ENCODE measurements at places on chromosomes 1 and 21.
A peak's percentile ranks its signal among the peaks of the same experiment; 100 is the strongest.

- DNase-seq, result no peak
Measured at GRCh38 chr1:115289940-115290339, 48.1 kb downstream of the NGF start.

GRCh38 chr1:209051570-209051969 is 531.9 kb upstream of the CAMK1G start:
- DNase-seq, result no peak

GRCh38 chr21:15324542-15324941 is 259.7 kb upstream of the NRIP1 start:
- no peak for DNase-seq

- no peak for DNase-seq
Measured at GRCh38 chr1:162215902-162216301, 146.4 kb downstream of the NOS1AP start.

GRCh38 chr1:213418268-213419071 is 367.4 kb downstream of the RPS6KC1 start:
- DNase-seq, result peak; percentile 36

GRCh38 chr21:23402929-23403520 is 2204.3 kb downstream of the MRPL39 start:
- DNase-seq, result no peak

GRCh38 chr1:121414905-121415304 is 230.1 kb downstream of the SRGAP2C start:
- peak; percentile 59 for DNase-seq

- DNase-seq, result peak; percentile 84
Measured at GRCh38 chr1:109619576-109620400, at the start of the genes AMPD2 and GNAT2. TSS of gene AMPD2 (plus strand) at chr1:109619837. CDS start at chr1:109621176, 1,339 bp downstream. TSS of gene GNAT2 (minus strand) at chr1:109619616. CDS start at chr1:109612870, 6,746 bp downstream.

GRCh38 chr1:32933742-32934322 is 30.8 kb downstream of the RNF19B start:
- DNase-seq, result no peak

DNA sequence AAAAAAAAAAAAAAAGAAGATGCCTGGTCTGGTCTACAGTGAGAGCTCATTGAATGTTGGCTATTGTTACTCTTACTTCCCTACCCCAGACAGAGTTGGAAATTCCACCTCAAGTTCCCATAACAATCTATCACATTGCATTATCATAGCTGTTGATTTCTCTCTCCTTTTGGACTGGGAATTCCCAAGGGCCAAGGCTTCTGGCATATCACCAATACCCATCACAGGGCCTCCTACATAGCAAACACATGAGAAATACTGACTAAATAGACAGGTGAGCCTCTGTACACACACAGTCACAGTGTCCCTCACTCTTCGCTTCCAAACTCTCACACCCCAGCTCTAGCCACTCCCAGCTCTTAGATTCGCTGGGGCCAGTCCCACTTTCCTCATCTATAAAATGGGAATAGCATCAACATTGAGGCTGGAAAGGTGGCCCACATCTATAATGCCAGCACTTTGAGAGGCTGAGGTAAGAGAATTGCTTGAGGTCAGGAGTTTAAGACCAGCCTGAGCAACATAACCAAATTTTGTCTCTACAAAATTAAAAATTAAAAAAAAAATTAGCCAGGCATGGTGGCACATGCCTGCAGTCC is 6.4 kb downstream of the PTAFR start:
- DNase-seq, result no peak

- DNase-seq, result no peak
Measured at GRCh38 chr1:34781844-34782391, 904 bp downstream of the GJB3 start.

DNA sequence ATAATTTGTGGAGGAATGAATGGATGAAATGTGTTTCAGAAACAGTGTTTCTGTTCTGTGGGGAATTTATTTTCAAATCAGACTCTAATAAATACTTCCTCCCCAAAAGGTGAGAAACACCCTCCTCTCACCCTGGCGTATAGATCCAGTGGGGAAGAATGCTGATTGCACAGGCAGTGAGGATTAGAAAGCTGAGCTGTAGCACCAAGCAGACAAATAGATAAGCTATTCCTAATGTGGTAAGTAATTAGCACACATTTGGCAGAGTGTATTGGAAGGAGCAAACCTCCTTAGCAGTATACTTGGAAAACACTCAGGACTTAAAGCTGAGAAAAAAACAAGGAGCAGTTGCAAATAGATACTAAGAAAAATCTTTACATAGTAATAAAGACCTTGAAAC is 50.8 kb downstream of the NUF2 start:
- no peak for DNase-seq

DNA sequence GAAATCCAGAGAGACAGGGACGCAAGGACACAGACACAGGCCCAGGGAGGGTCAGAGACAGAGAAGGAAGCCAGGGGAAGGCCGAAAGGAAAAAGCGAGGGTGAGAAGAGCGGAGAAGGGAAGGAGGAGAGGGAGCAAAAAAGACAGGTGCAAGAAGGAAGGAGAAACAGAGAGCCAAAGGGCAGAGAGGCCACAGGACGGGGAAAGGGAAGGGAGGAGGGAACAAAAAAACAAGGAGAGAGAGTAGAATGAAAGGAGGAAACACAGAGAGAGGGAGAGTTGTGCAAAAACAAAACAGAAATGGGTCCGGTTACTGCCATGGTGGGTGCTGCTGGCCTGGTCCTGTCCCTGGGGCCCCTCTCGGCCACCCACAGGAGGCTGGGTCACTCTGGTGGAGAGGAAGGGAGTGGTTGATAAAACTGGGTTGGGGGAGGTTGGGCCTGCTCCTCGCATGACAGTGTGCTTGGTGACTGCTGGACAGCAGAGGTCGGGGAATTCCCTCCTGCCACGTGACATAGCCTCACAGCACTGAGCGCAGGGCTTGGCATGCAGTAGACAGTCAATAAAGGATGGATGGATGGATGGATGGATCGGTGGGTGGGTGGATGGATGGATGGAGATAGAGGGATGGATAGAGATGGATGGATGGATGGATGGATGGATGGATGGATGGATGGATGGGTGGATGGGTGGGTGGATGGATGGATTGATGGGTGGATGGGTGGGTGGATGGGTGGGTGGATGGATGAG is 64.8 kb downstream of the RAP1GAP start:
- no peak for DNase-seq

DNA sequence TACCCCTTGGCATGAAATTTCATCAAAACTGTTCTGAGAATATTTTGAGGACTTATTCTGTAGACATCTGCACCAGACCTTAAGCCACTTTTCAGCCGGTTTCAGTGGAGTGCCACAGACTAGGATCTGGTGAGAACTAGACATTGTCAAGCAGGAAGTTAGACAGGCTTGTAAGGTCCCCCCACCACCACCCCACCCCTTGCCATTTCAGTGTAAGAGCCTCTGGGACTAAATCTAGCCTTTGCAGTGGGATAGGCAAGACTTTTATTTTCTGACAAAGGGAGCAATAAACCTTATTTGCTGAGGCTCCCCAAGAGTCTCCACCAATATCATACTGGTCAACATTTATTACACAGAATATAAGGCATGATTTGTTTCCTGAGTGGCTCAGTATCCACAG is 77.9 kb upstream of the EXO1 start:
- DNase-seq, result no peak

DNA sequence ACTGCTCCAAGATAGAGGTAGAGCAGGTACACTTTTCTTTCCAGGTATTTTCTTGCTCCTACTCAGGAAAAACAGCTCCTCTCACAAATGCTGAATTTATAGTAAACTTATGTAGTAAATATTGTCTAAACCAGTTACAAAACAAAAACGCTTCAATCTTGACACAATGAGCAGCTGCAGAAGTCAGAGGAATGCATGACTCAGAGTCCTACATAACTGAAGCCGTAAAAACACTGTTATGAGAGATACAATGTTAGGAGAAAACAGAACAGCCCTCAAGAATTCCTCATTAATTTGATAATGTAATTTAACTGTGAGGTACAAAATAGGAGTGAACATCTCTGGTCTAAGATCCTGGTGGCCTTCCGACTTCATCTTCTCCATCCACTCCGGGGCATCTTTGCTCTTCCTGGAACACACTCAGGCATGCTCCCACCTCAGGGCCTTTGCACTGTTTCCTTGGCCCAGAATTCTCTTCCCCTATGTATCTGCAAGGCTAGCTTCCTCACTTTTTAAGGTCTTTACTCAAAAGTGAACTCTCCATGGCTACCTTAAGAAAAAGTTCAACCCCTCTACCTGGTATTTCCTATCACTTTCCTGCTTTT is 138.5 kb downstream of the SLC45A1 start:
- DNase-seq, result no peak

GRCh38 chr1:109490029-109490933 is 3.6 kb upstream of the CYB561D1 start:
- DNase-seq, result peak; percentile 68

- no peak for DNase-seq
Measured at GRCh38 chr1:81967951-81968350, 167.2 kb downstream of the ADGRL2 start.

DNA sequence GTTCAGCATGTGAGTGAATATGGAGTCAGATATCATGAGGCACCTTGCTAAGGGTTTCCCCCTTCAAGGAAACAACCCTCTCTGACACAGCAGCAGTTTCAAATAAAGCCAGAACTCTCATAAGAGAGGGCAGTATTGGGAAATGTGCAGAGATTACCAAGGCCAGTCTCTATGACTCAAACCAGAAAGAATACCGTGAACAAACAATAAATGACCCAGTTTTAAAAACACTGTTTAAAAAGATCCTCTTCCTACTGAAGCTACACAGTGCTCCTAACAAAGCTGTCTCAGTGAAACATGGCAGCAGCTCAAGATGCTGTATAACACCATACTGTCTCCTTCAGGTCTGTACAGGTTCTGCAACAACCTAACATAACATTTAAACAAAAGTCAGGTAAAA is 102.6 kb downstream of the KIAA0319L start:
- no peak for DNase-seq

- DNase-seq, result no peak
Measured at GRCh38 chr1:166980818-166981217, 5.5 kb upstream of the ILDR2 start.

- no peak for DNase-seq
Measured at GRCh38 chr1:28631713-28632112, 11.2 kb downstream of the TAF12 start.

DNA sequence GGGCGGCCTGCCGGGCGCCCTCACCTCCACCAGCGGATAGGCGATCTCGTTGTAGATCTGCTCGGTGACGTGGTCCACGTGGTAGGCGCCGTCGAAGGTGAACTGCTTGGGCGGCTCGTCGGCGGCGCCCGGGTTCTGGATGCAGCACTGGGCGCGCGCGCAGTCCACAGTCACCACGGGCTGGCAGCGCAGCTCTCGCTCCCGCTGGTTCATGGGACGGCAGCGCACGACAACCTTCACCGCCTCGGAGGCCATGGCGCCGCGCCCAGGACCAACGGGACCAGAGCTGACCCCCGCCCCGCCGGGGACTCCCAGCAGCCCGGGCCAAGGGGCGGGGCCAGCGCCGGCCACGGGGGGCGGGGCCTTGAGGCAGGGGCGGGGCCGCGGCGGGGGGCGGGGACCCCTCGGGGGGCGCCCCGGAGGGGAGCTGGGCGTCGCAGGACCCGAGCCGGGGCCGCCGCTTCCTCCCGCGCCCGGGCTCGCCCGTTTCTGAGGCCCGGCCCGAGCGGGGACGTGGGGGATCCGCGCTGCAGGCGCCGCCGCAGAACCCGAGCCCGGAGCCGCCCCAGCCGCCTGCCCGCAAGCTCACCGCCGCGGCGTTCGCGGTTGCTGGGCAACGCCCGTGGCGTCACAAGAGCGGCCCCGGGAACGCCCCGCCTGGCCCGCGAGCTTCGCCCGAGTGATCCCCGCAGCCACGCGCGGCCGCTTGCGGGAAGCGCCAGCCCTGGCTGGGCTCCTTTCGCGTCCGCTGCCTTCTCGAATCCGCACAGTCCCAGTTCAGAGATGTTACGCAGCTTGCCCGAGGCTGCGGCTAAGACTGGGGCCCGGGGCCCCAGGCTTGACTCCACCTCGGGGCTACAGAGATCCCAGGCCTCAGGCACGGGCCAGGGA is at the start of gene KIF17:
Gene KIF17 (minus strand): TSS at position 556 of the 891 bp plus-strand sequence. CDS start 301 bp downstream, at position 255.
- DNase-seq, result peak; percentile 77

DNA sequence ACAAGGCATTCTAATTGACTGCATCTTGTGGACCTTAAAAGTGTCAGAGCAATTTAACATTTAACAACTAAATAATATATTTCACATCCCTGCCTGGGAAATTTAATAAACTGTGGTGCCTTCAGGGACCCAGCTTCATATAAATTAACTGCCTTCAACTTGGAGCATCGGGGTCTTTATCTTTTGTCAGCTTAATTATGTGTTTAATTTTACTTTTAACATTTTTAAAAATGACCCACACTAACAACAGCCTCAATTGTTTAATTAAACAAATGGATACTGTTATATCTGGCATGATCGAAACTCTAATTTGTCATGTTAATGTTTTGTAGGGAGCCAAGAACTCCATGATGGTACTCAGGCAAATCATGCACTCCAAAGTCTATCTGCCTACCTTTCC is 389.3 kb upstream of the BEND5 start:
- DNase-seq, result no peak

GRCh38 chr1:230301322-230301721 is 124.8 kb downstream of the PGBD5 start:
- no peak for DNase-seq

- DNase-seq, result no peak
Measured at GRCh38 chr1:227729144-227729880, 5.8 kb downstream of the JMJD4 start.

DNA sequence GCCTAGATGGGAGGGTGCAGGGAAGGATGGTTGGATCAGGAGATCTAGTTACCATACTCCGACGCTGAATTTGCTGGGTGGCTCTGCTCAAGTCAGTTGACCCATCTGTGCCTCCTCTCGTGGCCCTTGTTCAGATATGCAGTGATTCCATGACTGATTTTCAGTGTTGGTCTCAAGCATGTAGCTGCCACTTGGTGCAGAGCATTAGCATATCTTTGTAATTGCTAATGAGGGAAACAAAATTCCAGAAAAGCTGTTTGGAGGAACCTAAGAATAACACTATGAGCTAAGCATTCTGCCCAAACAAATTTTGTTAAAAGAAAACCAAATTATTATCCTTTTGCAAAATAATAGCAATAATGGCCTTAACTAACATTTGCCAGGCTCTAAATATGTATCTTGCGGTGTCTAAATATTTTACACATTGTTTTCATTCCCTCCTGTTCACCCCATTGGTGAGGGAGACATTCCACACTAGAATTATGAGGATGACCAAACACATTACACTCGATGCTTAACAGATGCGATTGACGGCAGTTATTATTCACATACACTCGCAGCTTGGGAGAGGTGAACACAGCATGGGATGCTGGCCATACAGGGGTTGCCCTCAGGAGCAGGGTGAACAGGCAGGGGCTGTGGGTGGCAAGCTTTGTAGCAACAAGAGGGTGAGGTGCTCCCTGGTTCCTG is 69.1 kb downstream of the KCNJ15 start:
- DNase-seq, result no peak

DNA sequence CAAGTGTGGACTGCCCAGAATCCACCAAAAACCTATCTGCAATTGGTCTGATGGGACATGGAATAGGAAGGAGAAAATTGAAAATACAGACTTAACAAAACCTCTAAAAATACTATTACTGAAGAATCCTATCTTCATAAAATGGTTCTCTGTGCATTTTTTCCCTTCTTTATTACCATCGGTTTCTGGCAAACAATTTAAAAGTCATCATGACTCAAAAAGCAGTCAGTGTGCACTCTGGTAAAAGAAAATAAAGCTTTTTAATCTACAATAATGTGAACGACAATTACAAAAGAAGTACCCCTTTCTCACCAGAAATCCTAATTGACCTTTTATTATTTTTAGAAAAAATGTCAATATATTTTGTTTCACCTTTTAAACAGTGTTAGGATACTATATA is 186.3 kb downstream of the TPR start:
- DNase-seq, result no peak

All from heart left ventricle (tissue), 16 donors.